ENCODE measurements at places on chromosomes 5 and 9.

GRCh38 chr5:44943647-44944046 is 134.9 kb downstream of the MRPS30 start:
- no peak for DNase-seq

DNA sequence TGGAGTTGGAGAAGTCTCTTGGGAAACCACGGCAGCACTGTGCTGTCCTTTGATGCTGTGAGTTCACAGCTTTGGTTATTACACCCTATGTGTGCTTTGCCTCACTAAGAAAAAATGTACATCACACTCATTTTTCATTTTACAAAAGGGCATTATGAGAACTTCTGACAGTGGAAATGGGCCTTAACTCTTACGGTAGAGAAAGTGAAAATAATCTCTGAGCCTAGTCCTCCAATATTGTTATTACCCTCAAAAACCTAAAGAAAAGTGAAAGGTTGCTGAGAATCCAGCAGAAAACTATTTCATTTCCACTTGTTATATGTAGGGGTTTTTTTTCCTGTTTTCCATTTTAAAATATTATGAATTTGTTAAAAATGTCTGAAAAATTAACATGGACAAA is 8.2 kb upstream of the OR13D1 start:
- DNase-seq, result no peak

DNA sequence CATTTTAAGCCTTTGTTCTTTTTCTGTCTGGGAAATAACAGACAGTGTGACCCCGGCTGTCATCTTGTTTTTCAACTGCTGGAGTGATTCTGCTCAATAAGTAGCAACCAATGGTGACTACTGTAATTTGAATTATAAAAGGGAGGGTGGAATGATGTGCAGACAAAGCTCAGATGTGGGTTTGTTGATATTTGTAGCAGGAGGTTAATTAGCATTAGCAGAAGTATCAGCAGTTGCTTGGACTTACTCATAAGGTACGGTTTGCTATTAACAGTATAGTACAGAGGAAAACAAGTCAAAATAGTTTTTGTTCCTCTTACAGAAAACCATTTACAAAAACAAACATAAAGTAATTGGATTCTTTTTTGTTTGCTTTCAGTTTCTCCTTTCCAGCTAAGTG is 140.4 kb downstream of the TUSC1 start:
- DNase-seq, result no peak

DNA sequence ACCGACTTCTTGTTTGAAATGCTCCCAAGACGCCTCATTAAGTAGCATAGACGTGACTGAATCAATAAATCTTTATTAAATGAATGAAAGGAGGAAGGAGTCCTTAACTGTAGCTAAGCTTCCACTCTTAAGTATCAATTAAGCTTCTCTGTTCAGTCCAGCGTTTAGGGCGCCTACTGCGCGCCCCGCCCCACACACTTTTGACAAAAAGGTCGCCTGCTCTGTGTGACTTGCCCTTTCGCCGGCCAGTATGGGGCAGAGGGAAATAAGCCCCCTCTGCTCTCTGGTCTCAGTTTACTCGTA is 662 bp upstream of the DOLPP1 start:
- no peak for DNase-seq

- DNase-seq, result no peak
These were observed 110.2 kb downstream of the DAPK1 start for GRCh38 chr9:87607859-87608258.

DNA sequence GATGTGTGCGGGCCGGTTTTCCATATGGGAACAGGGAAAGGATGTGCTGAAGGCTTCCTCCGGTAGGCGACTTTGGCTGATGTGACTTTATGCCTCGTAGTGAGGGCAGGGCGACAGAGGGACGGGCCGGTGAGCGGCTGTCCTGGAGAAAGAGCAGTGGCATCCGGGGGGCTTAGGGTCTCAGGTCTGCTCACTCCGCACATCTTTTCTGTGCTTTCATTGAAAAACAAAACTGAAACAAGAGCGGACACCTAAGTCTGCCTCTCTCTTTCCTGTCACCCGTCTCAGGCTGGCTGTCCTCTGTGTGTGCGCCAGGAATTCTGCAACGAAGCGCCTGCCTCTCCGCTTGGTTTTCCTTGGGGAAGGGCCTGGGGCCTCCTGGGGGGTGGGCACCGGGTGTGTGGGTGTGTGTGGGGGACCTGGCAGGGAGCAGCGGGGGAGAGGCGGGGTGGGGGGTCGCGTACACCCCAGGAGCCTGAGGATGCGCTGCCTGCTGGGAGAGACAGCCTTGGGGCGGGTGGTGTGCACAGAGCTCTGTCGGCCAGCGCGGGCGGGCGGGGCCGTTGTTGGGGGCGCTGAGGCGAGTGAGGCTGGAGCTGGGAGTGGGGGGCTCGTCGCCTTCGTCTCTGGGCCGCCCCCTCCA is 580 bp upstream of the PRRX2 start:
- DNase-seq, result no peak

GRCh38 chr9:111925017-111925770 is 28.6 kb downstream of the UGCG start:
- no peak for DNase-seq

DNA sequence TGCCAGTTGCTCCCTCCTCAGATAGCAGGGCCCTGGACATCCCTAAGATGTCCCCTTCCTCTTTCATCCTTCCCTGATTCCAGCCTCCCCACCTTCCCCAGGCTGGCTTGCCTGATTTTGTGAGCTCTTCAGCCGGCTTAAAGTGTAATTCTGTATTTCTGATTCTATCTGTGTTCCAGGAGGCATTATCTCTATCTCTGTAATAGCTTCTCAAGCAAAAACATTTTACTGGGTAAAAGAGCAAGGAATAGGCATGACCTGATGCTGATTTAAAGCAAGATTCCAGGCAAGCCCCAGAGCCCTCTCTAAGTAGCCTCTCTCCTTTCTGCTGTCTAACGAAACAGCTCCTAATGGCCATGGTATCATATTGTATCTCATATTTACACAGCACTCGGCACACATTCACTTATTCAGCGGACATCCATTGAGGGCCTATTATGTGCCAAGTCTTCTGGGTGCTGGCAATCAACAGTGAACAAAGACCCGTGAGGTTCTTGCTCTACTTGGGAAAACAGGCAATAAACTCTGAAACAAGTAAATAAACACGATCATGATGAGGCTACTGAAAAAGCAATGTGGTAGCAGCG is 100.9 kb upstream of the MSX2 start:
- no peak for DNase-seq

- DNase-seq, result no peak
These were observed 600 bp upstream of the SQSTM1 start for GRCh38 chr5:179820127-179820482.
